ENCODE measurements at places on chromosomes 2 and 18.

DNA sequence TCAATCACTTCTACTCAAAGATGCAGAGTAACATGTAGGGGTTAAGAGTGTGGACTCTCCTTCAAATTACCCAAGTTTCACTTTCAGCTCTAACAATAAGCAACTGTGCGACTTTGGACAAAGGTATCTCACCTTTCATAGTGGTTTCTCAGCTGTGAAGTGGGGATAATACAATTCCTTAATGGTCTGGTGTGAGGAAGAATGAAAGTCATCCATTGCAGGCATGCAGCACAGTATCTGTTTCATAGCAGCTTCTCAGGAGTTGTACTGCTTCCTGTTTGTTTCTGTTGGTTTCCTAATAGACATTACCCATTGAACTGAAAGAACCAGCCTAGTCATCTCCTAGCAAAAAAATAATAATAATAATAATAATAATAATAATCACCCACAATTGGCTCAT is 74.4 kb downstream of the DDX18 start:
- no peak for DNase-seq

- DNase-seq, result no peak
These were observed 28.2 kb upstream of the SLC8A1 start for GRCh38 chr2:40480073-40480472.

DNA sequence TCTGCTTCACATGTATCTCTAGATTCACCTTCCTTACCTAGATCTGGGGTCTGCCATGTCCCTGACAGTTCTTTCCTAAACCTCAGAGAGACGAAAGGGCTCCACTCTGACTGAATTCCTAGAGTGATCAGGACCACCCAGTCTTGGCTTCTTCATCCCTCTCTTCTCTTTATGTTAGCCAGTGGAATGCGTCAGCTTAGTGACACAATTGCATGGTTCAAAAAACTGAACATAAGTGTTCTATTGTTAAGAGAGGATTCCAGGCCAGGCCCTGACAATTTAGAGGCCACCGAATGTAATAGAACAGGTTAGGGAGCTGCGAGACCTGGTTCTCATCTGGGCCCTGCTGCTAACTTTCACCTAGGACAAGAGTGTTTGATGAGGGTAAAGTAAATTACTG is 10.0 kb downstream of the PRELID3A start:
- no peak for DNase-seq

DNA sequence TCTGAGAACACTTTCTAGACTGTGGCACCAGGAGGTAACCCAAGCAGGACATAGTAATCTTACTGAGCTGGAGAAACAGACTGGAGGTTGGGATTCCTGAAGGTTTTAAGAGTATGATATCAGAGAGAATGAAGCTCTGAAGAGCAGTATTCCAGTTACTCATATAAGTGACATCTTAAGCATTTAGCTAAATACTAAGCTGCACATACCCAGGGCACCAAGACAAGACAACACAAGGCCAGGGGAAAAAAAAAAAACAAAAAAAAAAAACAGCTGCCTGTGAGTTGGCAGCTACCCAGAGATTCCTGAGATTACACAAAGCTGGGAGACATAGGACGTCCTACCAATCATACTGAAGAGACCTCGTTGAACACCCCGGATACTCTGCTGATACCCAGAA is 175.8 kb downstream of the SRBD1 start:
- DNase-seq, result no peak

- no peak for DNase-seq
These were observed 15.5 kb downstream of the TBC1D8 start for GRCh38 chr2:101135412-101136296.

- no peak for DNase-seq
These were observed 123.0 kb downstream of the MAP4K4 start for GRCh38 chr2:101820519-101820918.

- no peak for DNase-seq
These were observed 797 bp upstream of the GRHL1 start for GRCh38 chr2:9950521-9951271.

DNA sequence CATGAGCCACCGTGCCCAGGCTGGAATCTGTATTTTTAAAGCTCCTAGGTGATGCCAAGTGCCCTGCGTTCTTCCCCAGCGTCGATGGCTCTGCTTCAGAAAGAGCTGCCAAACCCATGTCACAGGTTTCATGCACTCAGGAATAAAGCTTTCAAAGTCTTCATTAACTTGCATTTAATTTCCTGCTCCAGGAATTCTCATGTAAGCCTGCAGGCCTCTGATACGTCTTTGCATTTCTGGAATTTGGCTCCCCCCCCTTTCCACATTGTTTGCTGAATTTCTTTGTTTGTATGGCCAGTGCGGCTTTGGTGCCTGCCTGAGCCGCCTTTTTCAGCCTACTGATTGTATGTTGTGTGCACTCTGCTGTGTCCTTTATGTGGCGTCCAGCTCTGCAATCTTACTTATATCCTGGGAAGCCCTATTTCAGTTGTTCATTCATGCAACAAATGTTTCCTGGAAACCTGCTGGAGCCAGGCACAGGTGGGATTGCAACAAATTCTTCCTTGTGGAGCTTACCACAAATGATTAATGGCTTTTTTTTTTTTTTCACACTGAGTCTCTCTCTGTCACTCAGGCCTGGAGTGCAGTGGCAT is 17.9 kb upstream of the OTOF start:
- no peak for DNase-seq

GRCh38 chr2:200305797-200306195 is 697 bp upstream of the SPATS2L start:
- no peak for DNase-seq

DNA sequence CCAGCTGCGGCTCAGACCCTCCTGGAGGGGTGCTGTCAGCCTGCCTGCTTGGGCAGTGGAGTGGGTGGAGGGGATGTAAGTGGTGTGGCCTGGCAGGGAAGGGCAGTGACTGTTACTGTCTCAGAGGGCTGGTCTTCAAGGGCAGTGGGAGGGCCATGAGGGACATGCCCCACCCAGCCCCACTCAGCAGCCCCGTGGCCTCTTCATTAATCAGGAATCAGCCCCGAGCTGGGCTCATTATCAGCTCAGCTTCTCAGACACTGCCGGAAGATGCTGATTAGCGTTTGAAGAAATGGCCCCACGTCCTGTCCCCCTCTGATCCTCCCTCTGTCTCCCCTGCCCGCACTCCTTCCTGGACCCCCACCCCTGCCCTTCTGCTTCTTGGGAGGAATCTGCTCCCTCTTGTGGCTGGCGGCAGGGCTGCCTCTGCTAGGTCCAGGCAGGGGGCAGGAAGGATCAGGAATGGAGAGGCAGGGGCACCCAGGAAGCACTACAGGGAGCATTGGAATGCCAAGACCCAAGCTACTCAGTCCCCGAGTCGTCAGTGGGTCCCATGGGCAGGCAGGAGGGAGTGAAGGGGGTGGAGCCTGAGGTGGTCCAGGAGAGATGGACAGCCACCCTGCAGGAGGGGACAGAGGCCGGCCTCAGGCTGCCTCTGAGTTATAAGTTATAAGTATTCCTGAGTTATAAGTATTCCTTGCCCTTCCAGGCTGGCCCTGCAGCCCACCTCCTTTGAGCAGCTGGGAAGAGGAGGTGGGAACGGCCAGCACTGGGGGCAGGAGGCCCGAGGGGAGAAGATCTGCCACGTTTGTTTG is 7.0 kb downstream of the ASIC4 start:
- DNase-seq, result no peak

GRCh38 chr2:37586663-37587317 is 84.7 kb downstream of the CDC42EP3 start:
- no peak for DNase-seq

GRCh38 chr2:66555501-66556324 is 120.8 kb downstream of the MEIS1 start:
- DNase-seq, result no peak

DNA sequence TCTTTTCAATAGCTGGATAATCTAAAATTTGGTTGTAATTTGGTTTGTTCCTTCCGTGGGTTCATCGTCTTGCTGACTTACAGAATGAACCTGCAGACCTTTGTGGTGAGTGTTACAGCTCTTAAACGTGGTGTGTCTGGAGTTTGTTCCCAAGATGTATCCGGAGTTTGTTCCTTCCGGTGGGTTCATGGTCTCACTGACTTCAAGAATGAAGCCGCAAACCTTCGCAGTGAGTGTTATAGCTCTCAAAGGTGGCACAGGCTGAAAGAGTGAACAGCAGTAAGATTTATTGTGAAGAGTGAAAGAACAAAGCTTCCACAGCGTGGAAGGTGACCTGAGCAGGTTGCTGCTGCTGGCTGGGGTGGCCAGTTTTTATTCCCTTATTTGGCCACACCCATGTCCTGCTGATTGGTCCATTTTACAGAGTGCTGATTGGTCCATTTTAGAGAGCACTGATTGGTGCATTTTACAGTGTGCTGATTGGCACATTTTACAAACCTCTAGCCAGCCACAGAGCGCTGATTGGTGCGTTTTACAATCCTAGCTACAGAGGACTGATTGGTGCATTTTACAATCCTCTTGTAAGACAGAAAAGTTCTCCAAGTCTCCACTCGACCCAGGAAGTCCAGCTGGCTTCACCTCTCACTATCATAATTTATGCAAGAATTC is 16.6 kb downstream of the RALB start:
- DNase-seq, result no peak

DNA sequence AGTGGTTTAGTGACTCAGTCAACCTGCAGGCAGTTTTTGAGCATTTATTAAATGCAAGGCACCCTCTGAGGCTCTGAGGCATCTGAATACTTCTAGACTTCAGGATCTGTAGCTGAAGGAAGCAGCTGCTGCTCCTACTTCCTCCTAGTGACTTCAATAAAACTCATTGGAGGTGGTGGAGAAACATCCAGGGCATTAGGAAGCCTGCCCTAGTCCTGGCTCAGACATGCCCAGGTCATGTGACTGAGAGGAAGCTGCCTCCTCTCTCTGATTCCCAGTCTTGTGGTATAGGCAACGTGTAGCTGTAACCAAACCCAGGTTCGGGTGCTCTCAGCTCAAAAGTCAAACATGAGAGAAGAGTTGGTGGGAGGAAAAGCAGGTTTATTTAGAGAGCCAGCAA is 287.2 kb upstream of the GYPC start:
- DNase-seq, result no peak

DNA sequence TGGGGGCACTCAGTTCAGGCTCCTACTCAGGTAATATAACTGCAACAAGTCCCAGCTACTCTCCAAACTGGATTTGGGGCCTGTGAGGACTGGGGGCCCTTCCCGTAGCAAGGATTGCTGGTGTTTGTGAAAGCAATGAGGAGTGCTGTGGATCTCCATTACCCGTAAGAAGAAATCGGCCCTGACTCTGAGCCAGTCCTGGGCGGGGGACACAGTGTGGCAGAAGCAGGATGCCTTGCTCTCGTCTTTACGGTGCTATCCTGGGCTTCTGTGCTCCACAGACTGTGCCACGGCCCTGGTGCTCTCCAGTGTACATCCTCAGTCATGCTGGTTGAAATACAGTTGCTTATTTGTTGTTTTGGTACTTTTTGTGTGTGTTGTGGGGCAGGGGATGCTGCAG is 172.9 kb downstream of the NDUFA10 start:
- DNase-seq, result no peak

GRCh38 chr2:174776223-174776622 is 12.0 kb upstream of the CHRNA1 start:
- no peak for DNase-seq

- no peak for DNase-seq
These were observed 50.8 kb upstream of the CHN1 start for GRCh38 chr2:175055993-175056392.

DNA sequence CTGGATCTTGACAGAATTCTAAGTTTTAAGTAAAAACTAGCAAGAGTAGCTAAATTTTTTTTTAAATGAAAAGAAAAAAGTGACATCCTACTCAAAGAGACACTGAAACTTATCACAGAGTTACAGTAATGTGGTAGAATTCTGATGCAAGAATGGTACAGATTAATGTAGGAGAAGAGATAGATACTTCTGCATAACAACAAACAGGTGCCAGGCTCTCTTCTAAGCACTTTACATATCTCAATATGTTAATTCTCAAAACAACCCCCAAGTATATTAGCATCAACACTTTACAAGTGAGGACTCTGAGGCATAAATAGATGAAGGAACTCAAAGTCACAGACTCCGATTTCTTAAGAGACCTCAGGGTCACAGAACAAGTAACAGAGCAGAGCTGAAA is 28.1 kb downstream of the GCC2 start:
- no peak for DNase-seq

GRCh38 chr18:34880882-34881834 is 160.1 kb upstream of the MAPRE2 start:
- DNase-seq, result no peak

DNA sequence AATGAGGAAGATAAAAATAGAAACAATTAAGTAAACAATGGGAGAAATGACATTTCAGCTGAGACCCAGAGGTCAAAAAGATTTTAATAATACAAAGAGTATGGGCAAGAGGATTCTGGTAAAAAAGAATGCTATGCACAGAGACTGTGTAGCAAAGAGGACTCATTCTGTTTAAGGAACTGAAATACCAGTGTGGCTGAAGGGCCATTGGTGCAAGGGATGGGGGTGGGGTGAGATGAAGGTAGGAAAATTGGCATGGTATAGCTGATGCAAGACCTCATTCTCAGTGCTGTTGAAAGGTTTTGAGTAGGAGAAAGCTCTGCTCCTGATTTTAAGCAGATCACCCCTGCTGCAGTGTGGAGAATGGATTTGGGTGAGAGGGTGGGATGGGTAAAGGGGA is 10.8 kb downstream of the GALNT1 start:
- no peak for DNase-seq

DNA sequence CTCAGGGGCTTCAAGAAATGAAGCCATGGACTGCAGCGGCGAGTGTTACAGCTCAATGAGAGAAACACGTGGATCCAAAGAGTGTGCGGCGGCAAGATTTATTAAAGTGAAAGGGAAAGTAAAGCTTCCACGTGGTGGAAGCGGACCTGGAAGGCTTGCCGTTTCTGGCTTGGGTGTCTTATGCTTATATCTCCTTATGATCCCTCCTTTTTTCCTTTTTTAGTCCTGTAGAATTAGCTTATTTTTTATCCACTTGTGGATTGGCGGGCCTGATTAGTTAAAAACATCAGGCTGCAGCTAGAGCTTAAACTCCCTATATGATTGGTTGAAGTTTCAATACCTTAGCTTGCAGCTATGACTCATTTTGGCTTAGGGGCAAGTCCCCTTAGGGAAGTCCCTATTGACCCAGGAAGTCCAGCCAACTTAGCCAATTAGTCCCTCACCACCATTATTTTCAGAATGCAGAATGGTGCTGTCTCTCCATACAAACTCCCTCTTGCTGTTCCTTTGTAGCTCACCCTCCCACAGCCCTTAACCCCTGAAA is 11.6 kb upstream of the HNMT start:
- DNase-seq, result no peak

- no peak for DNase-seq
These were observed 161.6 kb upstream of the TRIB2 start for GRCh38 chr2:12555012-12555645.

- no peak for DNase-seq
These were observed 269.5 kb upstream of the ZSWIM2 start for GRCh38 chr2:187118331-187119099.

DNA sequence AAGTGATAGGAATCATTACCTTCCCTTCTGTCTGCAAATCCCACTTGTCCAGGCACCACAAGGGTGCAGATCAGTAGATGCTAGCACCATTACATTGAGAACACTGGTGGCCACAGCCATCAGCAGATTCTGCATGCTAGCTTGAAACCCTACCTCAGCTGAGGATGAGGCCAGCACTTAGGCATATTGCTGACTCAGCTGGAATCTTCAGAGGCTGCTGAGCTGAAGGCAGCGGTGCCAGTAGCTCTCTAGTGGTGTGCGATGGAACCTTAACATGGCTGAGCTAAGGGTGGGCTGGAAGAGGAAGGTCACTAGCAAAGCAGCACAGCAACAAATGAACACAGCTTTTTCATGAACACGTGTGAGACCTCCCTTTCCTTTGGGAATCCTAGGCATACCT is 19.0 kb upstream of the CPO start:
- DNase-seq, result no peak

- no peak for DNase-seq
These were observed 5.1 kb upstream of the ASIC4 start for GRCh38 chr2:219508971-219509779.
